ENCODE measurements at places on chromosomes 3 and 15.

- DNase-seq = no peak
Measured at GRCh38 chr3:191435981-191436380, 25.0 kb upstream of the PYDC2 start.

GRCh38 chr15:33226559-33227181 lies 32.2 kb upstream of the FMN1 start:
- DNase-seq = peak; percentile 24

DNA sequence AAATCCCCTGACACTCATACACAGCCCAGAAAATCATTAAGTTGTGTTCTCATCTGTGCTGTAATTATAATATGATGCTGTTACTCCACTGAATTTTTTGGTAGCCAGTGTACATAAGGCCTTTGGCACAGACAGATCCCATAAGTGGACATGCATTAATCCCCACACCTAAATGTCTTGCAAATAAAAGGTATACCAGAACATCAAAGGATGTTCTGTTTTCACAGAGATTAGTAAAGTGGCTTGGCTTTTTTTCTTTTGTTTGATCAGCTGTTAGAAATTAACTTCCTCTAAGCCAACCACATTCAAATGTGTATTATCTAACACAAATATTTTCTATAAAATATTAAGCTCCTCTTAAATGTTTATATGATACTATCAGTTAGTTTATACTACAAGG lies 2.7 kb downstream of the SST start:
- DNase-seq = no peak

DNA sequence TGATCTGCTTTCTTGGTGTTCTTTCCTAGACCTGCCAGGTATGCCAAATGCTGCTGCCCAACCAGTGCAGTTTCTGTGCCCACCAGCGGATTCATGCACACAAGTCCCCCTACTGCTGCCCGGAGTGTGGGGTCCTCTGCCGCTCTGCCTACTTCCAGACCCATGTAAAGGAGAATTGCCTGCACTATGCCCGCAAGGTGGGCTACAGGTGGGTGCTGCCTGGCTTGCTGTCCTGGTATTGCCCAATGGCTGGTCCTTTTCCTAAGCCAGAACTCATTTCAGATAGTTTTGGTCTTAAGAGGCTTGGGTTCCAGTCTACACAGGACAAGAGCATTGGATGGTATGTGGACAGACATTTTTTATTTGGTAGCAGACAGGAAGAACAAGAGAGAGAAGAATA lies 26.5 kb upstream of the ALPK3 start:
- DNase-seq = no peak

DNA sequence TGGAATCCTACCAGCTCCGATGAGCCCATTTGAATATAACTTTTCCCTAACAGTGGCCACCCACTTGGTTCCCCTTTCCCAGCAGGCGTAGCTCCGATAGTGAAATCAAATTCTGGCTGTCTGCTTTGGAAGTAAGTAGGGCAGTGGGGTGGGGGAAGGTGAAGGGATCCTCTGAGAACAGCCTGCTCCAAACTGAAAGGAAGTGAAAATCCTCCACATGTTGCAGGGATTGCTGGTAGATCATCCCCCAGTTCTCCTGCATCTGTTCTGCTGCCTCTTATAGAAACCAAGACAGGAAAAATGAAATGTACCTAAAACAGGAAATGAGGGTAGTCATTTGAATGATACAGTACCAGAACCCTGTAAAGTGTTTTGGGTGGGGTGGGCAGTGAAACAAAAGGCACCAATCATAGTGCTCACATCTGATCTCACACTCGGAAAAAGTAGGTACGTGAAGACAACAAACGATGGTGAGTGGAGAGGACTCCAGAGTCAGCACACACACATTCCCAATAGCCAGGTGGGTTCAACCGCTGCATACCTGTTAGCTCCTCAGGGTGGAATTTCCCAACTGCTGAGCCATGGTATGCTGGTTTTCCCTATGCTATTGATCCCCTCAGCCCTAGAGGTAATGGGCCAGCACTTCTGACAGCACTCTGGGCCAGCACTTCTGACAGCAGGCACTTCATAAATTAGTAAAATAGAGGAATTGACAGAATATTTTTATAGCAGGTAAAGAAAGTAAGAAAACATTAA lies 304.9 kb upstream of the ADAMTS9 start:
- DNase-seq = no peak

- DNase-seq = no peak
Measured at GRCh38 chr3:129648391-129648790, 41.9 kb upstream of the PLXND1 start.

All from NCI-H2171 (cell line).